ENCODE measurements at places on chromosomes 7 and 10.

DNA sequence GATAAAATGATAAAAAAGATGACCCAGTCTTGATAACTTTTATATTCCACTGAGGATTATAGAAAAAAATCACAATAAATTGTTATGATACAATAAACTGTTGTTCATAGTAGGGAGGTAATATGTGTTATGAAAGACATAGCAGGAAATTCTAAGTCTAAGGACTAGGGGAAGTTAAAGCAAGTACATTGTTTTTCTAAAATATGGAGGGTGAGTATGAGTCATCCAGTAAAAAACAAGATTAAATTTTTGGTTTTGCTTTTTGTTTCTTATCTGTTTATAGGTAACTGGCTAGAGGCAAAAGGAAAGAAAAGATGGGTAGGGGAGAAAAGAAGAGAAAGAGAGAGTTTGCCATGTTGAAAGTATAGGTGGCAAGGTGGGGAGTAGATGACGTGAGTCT, 188.4 kb downstream of the POLR1F start:
- no peak for DNase-seq

- peak; percentile 27 for DNase-seq
Measured at GRCh38 chr7:116953372-116953905, at the start of gene ST7. Gene ST7 (plus strand): TSS chr7:116953501. CDS start chr7:116953541, 40 bp downstream.

GRCh38 chr7:33842150-33842549, 63.2 kb upstream of the BMPER start:
- no peak for DNase-seq

DNA sequence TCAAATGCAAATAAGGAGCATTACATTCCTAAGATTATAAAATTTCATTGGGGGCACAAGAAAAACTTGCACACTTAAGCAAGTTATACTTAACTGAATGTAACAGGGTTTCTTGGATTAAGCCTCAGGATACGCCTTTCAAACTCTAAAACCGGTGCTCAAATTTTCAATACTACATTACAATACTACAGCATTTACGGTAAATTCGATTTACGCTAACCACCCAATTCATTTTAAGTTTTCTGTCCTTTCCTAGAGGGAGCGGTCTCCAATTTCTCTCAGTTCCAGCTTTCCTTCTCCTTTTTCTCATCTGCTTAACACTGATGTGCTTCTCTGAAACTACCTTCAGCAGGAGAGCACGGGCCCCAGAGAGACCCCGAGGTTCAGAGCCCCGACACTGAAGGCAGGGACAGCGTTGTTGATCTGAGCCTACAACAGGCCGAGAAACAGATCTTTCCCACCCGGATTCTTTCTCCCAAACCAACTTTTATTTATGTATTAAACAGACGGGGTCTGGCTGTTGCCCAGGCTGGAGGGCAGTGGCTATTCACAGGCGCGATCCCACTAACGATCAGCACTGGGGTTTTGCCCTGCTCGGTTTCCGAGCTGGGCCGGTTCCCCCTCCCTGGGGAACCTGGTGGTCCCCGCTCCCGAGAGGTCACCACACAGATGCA, 798 bp downstream of the ZNF425 start:
- no peak for DNase-seq

DNA sequence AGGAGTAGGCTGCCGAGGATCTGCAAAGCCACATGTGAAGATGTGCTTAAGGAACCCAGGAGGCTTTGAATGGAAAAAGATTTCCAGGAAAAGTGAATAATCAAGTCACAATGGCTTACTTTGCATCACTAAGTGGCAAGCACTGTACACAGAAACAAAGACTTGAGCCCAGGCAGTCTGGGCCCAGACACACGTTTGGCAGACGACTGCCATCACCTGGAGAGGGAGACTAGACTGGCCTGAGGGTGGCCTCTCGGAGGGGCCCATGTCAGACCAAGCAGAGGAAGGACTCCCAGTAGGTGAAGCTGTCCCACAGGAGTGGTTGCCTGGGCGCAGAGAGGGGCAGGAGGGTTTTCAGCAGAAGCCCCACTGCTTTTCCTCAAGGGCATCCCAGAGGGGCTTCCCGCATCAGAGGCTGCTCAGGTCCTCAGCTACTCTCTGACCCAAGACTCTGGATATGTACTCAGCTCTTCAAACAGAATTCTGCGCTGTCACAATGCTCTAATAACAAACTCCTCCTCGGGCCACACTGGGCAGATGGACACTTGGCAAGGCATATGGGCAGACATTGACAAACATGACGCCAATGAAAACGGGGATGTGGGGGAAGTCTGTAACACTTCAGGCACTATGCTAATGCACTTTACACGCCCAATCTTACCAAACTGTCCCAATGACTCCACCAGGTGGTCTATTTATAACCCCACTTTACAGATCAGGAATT, 27.9 kb upstream of the FRAT2 start:
- DNase-seq, result no peak

DNA sequence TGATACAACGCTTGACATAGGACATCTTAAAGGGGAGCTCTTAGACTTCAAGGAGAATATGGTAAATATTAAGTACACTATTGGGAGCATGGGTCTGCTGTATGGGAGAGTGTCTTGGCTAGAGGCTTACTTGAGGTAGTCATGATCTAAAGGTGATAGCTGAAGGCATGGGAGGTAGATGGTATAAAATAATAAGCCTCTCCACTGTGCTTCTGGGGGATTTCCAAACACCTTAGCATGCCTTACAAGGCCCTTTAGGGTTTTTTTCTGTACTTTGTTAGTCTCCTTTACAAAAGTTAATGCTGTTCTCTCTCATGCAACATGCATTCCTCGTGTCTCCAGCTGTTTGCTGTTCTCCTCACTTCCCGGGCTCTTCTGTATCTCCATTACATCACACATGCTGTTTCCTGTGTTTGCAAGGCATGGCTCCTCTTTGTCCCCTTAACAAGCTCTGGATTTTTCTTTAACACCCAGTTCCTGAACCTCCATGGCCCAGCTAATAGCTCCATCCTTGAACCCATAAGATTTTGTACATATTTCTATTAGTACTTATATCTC, 449.7 kb downstream of the AUTS2 start:
- no peak for DNase-seq

DNA sequence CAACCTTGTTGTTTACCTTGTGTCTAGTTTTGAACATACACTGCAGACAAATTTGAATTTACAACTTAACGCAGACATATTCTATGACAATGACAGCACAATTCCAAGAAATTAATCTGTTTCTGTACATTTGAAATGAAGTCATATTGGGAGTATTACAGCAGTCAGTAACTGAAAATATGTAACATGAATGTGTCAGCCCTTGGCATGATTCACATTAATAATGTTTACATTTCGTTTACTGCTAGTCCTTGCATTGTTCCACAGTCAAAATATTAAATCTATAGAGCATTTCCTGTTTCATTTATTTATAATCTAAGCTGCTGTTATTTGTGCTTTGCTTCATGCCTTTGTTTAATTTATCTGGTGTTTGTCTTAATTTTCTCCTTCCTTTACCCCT, 80.4 kb downstream of the NOC3L start:
- DNase-seq, result no peak

- DNase-seq, result no peak
Measured at GRCh38 chr7:8931906-8932646, 498.7 kb downstream of the NXPH1 start.

DNA sequence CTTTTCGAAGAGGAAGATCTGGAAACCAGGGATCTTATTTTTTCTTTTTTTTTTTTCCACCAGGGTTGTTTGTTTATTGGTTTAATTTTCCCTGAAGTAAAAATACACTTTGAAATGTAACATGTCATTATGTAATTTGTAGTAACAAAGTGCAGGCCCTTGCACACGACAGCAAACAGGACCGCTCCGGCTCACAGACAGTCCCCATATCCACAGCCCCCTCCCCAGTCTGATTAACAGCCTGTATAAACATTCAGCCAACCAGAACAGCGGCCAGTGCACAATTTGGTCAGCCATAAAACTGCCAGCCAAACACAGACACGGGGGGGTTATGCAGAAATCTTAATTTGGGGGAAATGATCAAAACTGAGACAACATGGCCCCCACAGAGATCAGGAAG, 431.6 kb upstream of the NPVF start:
- no peak for DNase-seq

GRCh38 chr7:135859538-135859937, 110.9 kb upstream of the FAM180A start:
- no peak for DNase-seq

DNA sequence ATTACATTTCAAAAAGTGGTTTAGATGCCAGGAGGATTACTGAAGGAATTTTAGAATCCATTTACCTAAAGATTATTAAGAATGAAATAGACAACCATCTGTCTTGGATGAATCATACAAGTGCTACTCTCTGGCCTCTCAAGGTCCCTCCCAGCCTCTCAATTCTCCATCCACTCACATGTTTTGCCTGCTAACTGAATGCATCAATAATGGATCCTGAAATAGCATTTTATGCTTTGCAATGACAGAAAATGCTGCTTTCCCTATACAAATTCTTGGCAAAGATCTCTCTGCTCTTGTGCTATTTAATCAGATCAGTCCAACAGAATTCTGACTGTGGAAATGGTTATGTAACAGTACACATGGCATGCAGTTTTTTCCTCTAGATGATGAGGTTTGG, 68.1 kb downstream of the HBP1 start:
- DNase-seq, result no peak

DNA sequence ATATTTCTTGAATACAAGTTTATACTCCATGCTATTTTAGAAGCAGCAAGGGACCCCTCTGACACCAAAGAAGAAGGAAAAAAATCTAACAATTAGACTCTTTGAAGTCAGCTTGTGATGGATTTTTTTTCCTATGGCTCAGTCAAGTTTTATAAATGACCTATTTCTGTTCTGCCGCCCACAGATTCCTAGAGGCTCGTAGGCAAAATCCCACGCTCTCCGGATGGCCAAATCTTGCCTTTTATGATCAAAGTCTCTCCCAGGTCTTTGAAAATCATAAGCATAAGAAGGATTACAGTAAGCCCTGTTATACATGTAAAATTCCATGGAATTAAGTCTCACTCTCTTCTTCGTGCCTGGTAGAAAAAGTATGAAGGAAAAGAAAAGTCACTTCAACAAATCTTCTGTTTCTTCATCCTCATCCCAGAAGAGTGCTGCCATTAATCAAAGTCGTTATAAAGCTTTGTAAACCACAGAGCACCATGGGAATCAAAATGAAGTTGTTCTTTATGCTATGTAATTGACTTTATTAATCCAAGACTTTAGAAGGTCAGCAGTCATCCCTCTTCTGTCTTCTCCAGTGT, 33.1 kb downstream of the ASB13 start:
- DNase-seq, result no peak

GRCh38 chr7:14395860-14396259, 406.4 kb upstream of the ETV1 start:
- DNase-seq, result no peak

- DNase-seq, result no peak
Measured at GRCh38 chr10:22049635-22050034, 46.1 kb upstream of the DNAJC1 start.

DNA sequence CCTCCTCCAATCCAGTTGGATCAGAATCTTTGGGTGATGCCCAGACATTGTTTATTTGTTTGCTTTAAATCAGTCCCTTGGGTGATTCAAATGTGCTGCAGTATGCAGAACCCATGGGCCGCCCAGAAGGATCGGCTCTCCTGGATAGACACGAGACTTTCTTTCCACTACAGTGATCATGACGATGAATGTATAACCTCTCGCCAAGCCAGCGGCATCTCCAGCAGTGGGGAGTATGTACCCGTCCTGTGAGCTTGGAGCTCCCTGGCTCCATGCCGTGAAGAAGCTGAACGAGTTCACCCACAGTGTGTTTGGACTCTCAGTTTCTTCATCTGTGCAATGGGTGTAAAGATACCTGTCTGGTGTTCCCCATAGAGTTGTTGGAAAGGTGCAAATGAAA, 162.3 kb downstream of the CAMK1D start:
- no peak for DNase-seq

DNA sequence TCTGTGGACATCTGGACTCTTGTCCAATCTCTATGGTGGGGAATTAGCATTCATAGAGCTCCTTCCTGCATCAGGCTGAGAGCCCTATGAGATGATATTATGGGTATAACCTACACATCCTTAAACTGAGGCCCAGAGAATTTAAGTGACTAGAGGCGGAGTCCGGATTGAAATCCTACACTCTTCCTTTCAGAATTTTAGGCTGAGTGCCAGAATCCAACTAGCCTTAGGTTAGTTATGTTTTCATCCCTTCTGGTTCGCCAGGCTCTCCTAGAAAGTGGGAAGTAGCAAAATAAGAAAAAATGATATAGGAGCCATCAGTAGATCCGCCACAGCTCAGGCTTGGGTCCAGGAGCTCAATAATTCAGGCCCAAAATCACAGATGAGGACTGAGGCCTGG, 212.5 kb downstream of the GLI3 start:
- DNase-seq, result no peak

GRCh38 chr10:84762754-84763394, 434.5 kb downstream of the CCSER2 start:
- no peak for DNase-seq

- no peak for DNase-seq
Measured at GRCh38 chr10:34399013-34399412, 416.1 kb downstream of the PARD3 start.

DNA sequence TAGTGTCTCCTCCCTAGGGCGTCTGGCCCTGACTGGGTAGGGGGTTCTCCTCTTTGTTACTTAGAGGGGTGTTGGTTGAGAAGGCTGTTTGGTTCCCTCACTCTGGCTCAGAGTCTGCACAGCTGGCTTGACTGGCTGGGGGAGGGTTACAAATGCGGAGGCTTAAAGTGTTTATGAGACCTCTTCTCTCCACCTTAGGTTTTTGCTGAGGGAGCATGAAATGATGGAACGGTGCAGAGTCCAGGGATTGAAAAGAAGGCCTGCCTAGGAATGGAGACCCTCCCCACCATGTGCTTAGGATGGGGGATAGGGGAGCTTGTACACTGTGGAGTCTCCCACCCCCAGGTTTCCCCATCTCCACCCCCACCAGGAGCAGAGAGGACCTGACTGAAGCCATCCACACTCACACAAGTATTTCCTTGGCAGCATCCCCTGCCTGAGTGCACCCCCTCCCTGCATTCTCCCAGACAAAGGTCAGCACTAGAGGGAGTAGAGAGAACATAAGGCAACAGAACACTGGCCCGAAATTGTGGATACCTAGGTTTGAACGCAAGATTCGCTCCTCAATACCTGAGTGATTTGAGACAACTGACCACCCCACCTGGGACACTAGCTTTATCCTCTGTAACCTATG, 1.7 kb upstream of the LDB1 start:
- no peak for DNase-seq

DNA sequence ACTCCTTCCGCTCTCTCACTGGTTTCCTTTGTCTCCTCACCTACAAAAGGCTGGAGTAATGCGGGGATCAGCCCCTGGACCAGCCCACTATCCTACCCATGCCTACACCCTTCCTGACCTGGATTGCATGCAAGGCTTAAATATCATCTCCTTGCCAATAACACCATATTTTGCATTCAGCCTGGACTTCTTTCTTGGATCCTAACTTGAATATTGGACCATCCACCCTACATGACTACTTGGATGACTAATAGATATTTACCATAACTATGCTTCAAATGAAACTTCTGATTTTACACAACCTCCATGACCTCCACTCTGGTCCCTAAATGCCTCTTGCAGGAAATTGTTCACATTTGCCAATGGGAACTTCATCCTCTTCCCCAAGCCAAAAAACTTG, 188.3 kb upstream of the AKR1E2 start:
- no peak for DNase-seq
